ELF-1 (cell line): ENCODE measurements at places on chromosomes 4 and X.

DNA sequence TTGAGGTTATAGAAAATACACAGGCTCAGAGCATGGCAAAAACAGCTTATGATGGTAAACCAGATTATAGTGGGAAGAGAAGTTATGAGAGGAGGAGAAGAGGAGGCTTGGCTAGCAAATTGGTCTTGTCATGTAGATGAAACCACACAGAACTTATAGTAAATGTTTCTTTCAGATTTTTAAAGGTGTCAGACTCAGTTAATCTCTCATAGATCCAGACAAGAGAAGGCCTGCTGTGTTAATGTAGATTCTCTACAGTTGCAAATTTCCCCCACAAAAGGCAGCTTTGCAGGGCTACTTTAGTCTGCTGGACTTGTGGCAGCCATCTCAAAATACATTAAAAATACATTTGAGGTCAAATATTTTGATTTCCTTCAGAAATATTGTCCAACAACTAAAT lies 1731.7 kb downstream of the ARAP2 start:
- peak; percentile 1 for DNase-seq

DNA sequence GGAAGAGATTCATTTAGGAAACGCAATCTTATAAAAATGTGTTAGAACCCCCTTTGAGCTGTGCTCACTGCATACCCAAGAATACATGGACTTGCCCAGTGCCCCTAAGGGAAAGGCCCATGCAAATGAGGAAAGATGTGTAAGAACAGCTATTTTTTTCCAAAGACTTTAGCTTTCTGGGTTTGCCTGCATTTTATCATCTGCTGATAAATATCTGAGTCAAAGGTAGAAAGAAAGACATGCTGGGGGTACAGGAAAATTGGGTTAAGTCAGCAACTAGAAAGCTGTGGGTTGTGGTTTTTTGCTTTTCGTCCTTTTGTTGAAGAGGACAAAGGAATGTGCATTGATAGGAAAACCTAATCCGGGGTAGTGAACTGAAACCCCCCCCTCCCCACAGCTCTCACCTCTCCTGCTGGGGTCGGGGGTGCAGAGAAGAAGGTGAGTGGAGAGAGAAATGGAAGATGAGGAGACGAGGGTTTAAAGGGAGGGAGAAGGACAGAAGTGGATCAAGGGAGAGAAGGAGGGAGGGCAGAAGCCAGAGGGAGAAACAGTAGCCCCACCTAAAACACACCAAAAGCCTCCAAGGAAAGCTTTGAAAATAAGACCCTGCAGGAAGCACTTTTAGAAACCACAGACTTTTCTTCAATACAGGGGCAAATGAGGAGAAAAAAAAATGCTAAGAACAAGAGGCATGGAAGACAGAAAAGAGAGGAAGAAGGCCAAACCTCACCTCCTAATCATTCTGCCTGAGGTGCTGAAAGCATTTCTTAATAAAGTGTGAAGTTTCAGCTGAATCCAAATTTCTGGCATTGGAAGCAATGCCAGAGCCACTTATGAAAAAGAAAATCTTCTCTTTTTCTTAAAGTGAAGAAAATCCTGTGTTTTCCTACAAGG lies 49.3 kb downstream of the KDR start:
- DNase-seq, result peak; percentile 16

DNA sequence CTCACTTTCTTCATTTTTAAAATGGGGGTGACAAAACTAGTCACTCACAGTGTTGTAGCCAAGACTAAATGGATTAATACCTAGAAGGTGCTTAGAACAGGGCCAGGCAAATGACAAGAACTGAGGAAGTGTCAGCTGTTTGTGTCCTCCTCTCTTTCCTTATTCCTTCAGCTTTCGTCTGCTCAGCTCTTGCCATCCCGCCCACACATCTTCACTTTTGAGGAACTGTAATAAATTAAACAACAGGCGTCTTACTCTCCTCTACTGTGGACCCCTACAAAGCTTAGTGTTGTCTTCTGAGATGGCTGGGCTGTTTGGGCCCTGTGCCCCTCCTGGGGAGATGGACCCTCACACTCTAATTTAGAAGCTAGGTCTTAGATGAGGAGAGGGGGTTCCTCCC lies 2.7 kb downstream of the HPSE start:
- no peak for DNase-seq

DNA sequence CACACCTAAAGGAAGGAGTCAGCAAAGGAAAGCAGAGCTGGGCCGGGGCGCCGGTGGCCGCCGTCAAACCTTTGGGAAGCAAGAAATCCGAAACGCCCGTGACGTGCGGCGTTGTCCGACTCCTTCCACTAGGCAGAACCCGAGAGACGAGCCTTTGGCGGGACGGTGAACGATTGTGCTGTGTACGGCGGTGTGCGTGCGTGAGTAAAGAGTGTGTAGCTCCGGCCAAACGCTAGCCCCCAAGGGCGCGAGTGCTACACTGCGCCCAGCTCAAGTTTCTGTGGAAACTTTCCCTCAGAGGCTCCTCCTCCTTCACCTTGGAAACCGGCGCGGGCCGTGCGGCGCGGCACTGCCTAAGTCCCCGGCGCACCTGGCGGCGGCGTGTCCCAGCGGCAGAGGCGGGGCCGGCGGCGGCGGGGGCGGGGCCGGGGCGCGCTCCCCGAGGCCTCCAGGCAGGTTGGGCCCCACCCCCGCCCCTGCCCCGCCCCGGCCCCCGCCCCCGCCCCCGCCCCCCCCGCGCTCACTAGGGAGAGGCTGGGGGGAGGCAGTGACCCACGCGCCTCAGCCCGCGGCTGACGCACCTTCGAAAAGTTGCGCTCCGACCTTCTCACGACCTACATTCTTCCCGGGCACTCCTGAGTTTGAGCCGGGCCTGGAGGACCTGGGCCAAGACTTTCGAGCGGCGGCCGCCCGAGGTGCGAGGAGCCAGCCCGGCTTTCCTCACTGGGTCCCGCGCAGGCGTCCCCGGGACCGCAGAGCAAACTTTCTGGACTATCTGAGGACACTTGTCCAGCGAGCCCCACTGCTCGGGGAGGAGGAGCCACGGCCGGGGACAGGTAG lies at the start of gene FHIP1A:
FHIP1A (plus strand) TSS at position 547 of the 840 bp plus-strand sequence. CDS start 157,084 bp downstream, outside the sequence.
- DNase-seq, result peak; percentile 88

- peak; percentile 64 for DNase-seq
These were observed 73.2 kb upstream of the UCP1 start for GRCh38 chr4:140641789-140642439.
